Memory B cell (primary cell): ENCODE measurements at places on chromosomes 12 and 14.

GRCh38 chr12:121490401-121491281 lies 90.2 kb downstream of the KDM2B start:
- DNase-seq: no peak

DNA sequence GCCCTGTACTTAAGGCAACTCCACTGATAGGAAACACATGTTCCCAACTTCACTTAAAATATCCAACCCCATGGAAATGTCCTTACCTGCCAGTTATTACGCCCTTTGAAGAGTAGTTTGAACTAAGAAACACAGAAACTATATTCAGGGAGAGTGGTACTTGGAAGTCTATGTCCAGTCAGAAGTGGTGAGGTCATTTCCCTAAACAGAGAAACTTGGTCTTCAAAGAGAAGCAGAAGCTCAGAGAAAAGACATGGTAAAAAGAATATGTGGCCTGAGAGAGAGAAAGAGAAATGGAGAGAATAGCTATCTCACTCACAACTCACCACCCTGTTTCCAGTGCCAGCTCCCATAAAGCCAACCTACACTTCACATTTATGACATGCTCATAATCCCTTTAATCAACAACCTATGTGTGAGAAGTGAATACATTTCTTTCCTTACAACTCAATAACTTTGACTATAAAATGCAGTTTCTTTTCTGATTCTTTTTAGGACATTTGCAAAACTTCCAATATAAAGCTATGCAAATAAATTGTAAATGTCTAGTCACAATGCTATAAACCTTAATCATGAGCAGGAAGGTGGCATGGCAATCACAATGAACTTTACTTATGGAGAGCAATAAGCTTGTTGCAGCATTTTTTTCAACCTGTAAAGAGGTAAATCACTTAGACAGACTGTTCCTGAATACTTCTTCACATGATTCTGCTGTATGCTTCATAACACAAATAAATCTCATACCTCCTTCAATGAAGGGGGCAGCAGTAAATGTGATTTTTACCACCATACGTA lies 67.1 kb downstream of the CPNE8 start:
- no peak for DNase-seq

DNA sequence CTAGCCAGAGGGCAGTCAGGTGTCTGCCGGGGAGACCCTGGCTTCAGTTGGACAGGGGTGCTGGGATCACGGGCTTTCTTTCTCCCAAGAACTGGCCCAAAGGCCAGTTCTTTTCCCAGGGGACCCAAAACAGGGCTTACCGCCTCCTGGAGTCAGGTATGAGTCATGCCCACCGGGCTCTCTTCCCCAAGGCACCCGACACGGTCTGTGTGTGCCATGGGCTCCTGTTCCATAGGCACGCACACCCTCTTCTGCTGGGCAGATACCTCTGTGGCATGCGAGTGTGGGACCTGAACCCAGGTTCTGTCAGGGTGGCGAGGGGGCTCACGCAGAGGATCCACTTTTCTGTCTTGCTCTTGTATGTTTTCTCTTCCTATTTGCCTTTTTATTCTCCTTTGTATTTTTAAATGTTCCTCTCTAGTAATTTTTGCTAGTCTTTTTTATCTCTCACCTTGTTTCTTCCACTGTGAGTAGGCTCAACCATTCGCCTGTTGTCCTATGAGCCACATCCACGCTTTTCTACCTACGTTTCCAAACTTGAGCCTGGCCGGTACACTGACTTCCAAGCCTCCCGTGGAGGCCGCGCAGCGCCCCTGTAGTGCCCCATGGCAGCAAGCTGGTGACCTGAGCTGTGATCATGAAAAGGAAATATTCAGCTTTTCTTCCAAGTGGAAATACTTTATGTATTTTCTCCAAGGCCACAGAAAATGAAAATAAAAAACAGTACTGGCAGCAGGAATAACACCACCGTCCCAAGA lies 362.2 kb downstream of the CACNA1C start:
- DNase-seq: no peak

DNA sequence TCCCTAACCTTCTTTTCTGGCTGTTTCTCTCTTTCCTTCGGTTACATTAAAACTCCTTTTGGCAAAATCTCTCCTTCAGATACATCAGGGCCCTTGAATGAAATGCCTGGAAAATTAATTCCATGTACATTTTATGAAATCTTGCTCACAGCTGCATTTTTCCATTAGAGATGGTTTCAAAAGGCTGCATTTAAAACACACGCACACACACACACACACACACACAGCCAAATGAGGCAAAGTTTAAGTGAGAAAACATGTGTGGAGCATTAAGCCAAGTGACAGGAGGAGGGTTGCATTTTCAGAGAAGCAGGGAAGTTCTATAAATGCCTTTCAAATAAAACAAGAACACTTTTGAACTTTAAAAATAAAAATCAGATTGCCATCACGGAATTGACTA lies 216.4 kb downstream of the LRIG3 start:
- DNase-seq: no peak

GRCh38 chr14:104293851-104294627 lies 155.7 kb downstream of the KIF26A start:
- DNase-seq: no peak

DNA sequence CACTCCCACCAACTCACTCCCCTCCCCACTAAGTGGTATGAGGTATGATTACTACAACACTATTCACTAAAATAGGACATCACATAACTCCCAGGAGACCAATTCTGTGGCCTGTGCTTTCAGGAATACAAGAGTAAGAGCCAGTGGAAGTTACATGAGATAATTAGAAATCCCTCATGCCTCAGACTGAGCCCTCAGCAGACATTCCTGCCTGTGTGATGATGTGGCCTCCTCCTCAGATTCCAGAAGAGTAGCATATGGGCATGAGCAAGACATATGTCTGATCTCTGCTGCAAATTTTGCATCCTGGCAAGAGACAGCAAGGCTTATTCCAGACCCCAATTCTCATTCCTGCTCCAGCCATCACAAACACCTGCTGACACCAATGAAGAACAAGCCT lies 46.0 kb upstream of the BMP4 start:
- DNase-seq: no peak

DNA sequence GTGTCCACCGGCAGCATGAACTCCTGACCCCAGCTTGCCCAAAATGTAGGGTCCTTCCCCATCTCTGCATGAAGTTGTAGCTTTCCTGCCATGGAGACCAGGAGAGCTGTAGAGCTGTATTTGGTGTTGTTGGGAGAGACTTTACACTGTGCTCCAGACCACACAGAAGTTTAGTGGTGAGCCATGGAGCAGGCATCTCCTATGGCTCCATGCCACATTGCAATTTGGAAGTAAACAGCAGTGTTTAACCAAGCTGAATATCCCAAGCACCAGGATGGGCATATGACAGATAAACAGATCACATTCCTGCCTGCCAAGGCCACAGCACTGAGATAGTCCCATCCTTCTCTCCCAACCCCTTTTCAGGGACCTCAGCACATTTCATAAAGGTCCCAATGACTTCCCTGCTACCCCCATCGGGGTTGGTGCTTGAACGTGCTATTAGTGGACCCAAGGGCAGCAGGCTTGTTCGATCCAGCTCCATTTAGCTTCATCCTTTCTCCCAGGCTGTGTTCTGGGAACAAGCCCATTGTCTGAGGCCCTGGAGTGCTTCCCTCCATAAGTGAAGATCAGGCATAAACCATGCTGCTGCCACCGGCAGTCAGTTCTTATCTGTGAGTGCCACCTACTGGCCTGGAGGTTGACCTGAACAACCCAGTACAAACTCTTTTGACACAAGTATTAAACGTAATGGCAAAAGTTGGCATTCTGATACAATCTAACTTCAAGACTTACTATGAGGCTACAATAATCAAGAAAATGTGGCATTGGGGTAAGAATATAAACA lies 172.3 kb upstream of the ATXN7L3B start:
- DNase-seq: no peak

DNA sequence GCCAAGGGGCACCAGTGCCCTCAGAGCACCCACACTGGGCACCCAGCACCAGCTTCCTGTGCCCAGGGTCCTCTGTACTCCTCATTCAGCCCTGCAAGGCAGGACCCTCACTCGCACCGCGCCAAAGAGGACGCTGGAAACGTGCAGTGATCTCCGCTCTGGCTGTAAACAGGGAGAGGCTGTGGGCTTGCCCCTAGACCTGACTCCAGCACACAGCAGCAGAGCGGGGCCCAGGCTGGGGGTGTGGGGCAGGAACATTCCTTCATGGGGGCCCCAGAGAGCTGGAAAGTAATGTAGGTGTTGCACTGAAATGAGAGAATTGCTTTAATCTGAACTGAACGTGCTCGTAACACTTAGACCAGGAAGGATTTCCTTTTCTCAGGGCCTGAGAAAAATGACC lies 5.0 kb upstream of the BRF1 start:
- DNase-seq: no peak

- DNase-seq: no peak
Observed at GRCh38 chr12:63079791-63080502, 71.1 kb downstream of the AVPR1A start.

- no peak for DNase-seq
Observed at GRCh38 chr12:78398750-78399149, 465.8 kb upstream of the SYT1 start.

GRCh38 chr12:101010896-101011295 lies 199.1 kb downstream of the SLC5A8 start:
- no peak for DNase-seq

DNA sequence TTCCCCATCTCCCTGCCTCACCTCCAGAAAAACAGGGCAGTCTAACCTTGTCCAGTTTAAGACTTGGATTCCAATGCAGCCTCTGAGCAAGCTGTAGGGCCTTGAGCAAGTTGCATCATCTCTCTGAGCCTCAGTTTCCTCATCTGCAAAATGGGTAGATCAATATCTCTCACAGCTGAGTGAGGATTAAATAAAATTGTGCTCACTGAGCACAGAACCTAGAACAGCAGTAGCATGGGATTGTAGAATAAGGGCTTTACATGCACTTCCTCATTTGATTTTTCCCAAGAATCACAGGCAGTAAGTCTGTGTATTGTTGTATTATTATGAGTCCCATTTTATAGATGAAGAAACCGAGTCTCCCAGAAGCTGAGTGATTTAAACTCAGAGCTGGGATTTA lies 2.0 kb downstream of the DTX1 start:
- no peak for DNase-seq

DNA sequence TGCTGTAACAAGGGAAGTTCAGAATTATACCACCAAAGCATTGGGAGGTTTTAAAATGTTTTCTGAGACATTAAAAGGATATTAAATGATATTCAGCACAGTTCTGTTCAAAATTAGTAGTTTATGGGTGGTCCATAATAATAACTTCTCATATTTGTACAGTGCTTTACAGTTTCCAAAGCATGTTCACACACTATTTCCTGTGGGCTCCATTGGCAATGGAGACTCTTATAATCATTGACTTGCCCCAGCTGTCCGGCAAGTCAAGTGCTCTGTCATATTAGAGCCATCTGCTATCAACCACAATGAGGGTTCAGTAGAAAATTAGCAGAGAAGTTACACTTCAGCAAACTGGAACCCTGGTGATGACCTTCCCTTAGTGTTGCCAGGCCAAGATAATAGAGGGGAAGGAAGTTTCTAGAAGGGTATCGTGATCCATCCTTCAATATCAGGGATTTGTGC lies 526.6 kb upstream of the CCDC196 start:
- no peak for DNase-seq

GRCh38 chr14:39229222-39229543 lies 4.5 kb upstream of the MIA2 start:
- DNase-seq: no peak

DNA sequence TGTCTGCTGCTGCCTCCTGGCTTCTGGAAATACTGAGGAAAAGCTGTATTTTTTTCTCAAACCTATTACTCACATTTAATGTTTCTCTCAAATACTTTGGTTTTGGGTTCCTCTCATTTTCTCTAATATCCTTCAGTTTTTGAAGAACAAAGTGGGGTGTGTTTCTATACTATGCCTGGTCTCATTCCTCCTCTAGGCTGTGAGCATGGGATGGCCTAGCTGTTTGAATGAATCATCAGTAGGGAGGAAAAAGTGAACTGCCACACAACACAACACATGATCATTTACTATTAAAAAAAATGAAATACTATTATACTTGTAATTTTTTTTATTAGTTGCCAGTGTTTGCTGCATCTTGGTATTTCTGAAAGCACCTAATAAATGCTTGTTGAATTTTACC lies 11.3 kb upstream of the SMCO3 start:
- no peak for DNase-seq

DNA sequence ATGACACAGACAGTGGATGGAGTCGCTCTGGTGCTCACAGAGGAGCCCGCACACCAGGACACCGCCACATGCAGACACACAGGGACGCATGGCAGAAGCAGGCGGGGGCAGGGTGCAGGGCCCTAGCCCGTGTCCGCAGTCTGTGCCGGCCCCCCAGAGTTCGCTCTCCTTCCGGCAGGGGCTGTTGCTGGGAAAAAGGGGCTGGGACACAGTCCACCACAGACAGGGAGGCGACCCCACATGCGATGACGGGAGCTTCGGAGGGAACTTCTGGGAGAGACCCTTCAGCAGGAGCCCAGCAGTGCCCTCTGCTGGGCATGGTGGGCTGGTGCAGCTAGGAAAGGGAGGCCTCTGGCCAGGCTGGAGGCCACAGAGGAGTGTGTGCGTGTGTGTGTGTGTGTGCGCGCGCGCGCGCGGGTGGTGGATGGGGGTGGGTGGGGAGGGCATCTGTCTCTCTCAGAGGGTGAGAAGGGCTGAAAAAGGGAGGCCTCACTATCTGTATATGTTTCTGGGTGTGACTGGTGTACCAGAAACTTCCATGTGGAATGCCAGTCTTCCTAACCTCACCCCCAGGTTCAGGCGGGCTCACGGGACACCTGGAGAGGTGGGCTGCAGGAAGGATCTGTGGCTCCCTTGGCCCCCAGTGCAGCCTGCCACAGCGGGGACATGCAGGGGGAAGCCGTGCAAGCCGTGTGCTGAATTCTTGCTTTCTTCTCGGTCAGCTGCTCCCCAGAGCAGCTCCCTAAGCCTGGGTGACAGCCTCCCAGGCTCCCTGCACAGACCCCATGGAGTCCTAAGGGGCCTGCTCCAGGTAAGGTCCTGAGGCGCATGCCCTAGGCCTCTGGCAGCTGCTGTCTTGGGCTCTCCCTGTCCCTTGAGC lies 60.7 kb downstream of the PLEKHG3 start:
- DNase-seq: peak; percentile 55

DNA sequence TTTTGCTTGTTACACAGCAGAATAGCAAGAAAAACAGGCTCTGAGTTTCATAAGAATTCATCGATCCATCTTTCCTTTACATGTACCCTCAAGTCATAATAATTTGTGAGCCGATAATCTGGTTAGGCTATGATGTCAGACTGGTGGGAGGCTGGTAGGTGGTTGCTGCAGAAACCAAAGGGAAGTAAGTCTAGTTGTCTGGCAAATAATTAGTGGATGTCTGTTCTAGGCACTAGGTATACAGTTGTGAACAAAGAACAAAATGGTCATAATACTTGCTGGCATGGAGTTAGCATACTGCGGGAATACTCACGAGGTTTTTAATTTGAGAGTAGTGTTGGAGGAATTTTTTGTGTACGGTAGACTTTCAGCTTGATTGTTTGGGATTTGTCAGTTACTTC lies 8.8 kb downstream of the SUSD6 start:
- no peak for DNase-seq

GRCh38 chr12:104502217-104502616 lies 45.5 kb downstream of the CHST11 start:
- DNase-seq: no peak

- DNase-seq: no peak
Observed at GRCh38 chr14:97306760-97307246, 509.6 kb downstream of the VRK1 start.
